ENCODE measurements at places on chromosomes 4 and X.

- no peak for DNase-seq
Measured at GRCh38 chrX:68868316-68868715, 39.5 kb downstream of the EFNB1 start.

- DNase-seq, result no peak
Measured at GRCh38 chr4:134906404-134907023, 704.9 kb upstream of the PABPC4L start.

DNA sequence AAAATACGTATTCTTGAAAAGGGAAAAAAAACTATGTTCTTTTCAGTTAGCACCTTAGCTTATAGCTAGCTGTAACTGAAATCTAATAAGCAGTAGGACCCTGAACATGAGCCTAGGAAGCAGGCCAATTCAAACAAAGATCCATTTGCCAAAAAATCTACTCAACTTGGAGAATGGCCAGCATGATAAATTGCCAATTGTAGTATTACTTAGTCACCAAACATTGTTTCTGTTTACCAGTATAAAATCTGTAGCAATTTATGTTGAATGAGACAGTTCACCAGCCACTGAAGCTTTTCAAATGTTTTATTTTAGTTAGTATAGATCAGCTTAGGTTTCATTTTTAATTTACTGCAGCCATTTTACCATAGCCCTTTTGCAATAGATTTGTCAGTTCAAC is 323.6 kb upstream of the DIPK2B start:
- no peak for DNase-seq

DNA sequence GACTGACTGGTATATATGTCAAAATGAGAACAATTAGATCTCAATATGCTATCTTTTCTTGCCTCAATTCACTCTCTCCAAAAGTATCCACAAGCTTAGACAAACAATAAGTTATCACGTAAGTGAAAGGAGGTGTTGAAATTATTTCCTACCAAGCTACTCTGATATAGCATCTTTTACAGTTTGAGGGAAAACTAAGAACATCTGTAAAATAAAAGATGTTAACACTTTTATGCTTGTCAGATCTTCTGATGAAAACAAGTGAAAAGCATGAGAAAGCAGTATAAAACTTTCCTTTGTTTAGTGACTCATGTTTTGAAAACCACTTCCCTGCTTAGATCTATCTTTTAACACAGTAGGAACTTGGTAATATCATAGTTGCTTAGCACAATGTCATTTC is 8.4 kb upstream of the MAB21L2 start:
- DNase-seq, result no peak

GRCh38 chr4:136831553-136831952 is 700.7 kb downstream of the PCDH18 start:
- DNase-seq, result no peak

DNA sequence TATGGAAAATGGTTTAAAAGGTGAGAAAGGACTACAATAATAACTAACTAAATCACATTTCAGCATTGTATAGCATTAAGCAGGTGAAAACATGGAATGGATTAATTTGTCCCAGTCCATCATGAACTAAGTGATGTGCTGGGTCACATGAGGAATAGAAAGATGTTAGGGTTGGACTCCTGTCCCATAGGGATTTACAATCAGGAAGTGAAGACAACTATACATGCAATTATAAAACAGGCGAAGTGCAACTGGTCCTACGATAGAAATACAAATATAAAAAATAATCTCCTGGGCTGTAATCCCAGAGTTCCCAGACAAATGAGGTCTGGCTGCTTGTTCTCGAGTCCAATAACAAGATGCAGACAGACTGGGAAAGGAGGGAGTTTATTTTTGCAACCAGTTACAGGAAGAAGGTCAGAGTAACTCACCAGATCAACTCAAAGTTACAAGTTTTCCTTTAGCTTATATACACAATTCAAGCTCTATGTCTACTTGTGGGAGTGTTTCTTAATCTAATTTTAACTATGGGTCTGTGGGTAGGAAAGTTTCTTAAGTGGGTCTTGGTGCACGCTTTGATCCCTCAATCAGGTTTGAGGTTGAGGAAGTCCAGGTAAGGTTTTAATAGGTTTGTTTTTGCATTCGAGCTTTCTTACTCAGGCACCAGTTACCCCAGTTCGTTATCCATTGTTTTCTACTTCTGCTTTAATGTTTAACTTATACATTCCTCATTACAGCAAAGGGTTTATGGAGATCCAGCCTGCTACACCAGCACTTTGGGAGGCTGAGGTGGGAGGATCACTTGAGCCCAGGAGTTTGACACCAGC is 50.1 kb downstream of the IGFBP7 start:
- no peak for DNase-seq

Data from hindlimb muscle (tissue), 1 donor.